ENCODE measurements at places on chromosomes 1 and 21. TPM values are rescaled to one million over a fixed set of nuclear protein-coding genes. Genes with fewer than 3 reads are reported as not detected.
A peak's percentile ranks its signal among the peaks of the same experiment; 100 is the strongest.

The AVPR1B gene
- total RNA-seq, result not detected

The LRRC39 gene
- total RNA-seq, result 0.52 TPM

GRCh38 chr1:101588677-101589076 lies 351.9 kb downstream of the S1PR1 start:
- H3K4me1 ChIP-seq, result no peaks in the 10 kb centered on the region
- no peak overlapping the region for H3K27ac ChIP-seq
- no peaks in the 10 kb centered on the region for H3K36me3 ChIP-seq
- no peak overlapping the region for H3K4me3 ChIP-seq
- DNase-seq, result no peak

GRCh38 chr21:25999921-26000582 lies 170.5 kb downstream of the APP start:
- no peaks in the 10 kb centered on the region for H3K36me3 ChIP-seq
- no peaks in the 10 kb centered on the region for H3K27me3 ChIP-seq
- peak overlapping the region; percentile 62 for H3K27ac ChIP-seq
- H3K4me3 ChIP-seq, result peak overlapping the region; percentile 44
- peak; percentile 72 for DNase-seq

The CCDC24 gene
- total RNA-seq, result 1.3 TPM

GRCh38 chr1:212702672-212703071 lies 3.0 kb upstream of the BATF3 start:
- no peak overlapping the region for H3K4me3 ChIP-seq
- peaks cover 31% of the 10 kb centered on the region for H3K4me1 ChIP-seq
- no peak overlapping the region for H3K27ac ChIP-seq

GRCh38 chr1:6445062-6445763 lies 20.6 kb downstream of the ESPN start:
- H3K4me3 ChIP-seq, result no peak overlapping the region
- H3K36me3 ChIP-seq, result no peaks in the 10 kb centered on the region
- DNase-seq, result peak; percentile 50
- peaks cover 43% of the 10 kb centered on the region for H3K27me3 ChIP-seq
- no peak overlapping the region for H3K27ac ChIP-seq

- H3K36me3 ChIP-seq, result peaks cover 46% of the 10 kb centered on the region
- H3K27ac ChIP-seq, result peak overlapping the region; percentile 68
- H3K4me1 ChIP-seq, result peaks cover 89% of the 10 kb centered on the region
- H3K27me3 ChIP-seq, result no peaks in the 10 kb centered on the region
- DNase-seq, result no peak
- no peak overlapping the region for H3K4me3 ChIP-seq
Observed at GRCh38 chr1:54377040-54377691, 29.0 kb downstream of the SSBP3 start.

DNA sequence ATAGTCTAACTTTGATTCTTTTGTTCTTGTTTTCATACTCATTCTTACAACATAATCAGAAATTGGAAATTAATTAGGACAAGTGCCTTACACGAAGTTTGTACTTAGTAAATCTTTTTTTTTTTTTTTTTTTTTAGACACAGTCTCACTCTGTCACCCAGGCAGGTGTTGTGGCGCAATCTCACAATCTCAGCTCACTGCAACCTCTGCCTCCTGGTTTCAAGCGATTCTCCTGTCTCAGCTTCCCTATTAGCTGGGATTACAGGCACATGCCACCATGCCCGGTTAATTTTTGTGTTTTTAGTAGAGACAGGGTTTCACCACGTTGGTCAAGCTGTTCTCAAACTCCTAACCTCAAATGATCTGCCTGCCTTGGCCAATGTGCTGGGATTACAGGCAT lies 12.4 kb downstream of the CHAF1B start:
- H3K27ac ChIP-seq, result no peak overlapping the region
- no peaks in the 10 kb centered on the region for H3K4me1 ChIP-seq
- peaks cover 54% of the 10 kb centered on the region for H3K36me3 ChIP-seq
- no peaks in the 10 kb centered on the region for H3K27me3 ChIP-seq
- DNase-seq, result no peak
- no peak overlapping the region for H3K4me3 ChIP-seq

The IL12RB2 gene
- total RNA-seq, result 17.3 TPM

DNA sequence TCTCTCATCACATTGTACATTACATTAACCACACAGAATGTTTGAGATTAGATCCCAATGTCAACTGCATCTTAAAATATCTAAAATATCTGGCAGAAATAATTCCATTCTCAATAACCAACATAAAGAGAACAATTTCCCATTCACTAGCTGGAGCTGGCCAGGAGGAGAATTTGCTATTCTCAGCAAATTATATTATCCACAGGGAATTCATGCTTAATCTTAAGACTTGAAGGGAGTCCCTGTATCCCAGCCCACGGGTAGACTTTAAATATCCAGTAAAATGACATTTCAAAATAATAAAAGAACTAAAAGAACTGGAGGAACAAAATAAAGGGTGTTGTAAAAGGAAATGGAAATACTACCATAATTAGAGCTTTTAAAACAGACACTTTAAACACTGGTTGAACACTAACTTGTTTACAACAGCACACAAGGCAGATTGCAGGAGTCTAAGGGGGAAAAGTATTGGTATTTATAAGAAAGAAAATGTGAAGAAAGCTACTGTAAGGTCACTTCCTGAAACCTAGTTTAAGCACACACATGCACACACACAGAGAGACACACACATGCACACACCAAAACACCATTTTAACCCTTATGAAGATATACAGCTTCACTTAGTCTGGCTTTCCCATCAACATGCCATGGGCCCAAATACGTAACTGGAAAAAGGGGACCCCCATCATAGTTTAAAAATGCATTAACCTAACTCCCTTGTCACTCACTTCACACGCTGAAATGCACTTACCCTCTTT lies 107.0 kb downstream of the PTPN14 start:
- no peak overlapping the region for H3K4me3 ChIP-seq
- H3K36me3 ChIP-seq, result no peaks in the 10 kb centered on the region
- H3K27ac ChIP-seq, result no peak overlapping the region
- peaks cover 9% of the 10 kb centered on the region for H3K27me3 ChIP-seq
- no peak for DNase-seq

DNA sequence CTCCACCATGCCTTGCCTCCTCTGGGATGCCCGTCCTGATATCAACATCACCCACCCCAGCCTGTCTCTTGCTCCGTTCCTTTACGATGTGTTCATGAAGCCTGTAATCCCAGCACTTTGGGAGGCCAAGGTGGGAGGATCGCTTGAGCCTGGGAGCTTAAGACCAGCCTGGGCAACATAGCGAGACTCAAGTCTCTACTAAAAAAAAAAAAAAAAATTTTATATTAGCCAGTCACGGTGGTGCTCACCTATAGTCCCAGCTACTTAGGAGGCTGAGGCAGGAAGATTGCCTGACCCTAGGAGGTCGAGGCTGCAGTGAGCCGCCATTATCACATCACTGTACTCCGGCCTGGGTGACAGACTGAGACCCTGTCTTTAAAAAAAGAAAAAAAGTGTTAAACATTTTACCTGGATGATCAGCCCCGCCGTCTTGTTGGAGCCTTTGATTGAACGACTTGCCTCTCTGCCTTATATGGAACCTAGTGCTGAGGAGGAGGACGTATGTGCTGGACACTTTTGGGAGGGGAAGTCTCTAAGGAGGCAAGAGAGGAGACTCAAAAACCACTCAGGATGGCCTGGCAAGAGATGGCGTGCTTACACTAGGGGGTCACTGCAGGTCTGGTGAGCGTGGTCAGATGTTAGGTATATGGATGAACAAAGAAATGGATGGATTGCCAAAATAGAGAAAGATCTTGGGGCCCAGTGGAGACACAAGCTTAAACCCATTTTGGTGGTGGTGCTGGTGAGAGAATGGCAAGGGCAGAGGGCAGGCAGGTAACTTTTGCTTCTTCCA lies 80.5 kb upstream of the IFFO2 start:
- H3K4me1 ChIP-seq, result no peaks in the 10 kb centered on the region
- H3K27me3 ChIP-seq, result peaks cover 29% of the 10 kb centered on the region
- no peak for DNase-seq
- H3K27ac ChIP-seq, result no peak overlapping the region
- H3K36me3 ChIP-seq, result no peaks in the 10 kb centered on the region

DNA sequence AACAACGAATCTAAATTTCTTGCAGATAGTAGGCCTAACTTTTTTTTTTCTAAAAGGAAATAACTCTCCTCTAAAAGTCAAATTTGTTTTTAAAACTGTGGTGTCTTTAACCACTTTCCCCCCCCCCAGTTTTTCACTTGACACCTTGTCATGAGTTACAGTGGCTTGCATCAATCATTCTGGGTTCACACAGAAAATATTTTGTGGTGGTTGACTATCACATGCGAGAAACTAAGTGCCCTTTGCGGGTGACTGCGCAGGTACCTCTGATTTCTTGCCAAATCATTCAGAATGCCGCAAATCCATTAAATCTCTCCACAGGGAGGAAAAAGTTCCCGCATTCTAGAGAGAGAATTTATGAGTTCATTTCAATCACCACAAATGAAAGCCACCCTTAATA lies 23.8 kb upstream of the SAMSN1 start:
- DNase-seq, result no peak
- H3K27ac ChIP-seq, result no peak overlapping the region
- no peak overlapping the region for H3K4me3 ChIP-seq
- H3K36me3 ChIP-seq, result peaks cover 26% of the 10 kb centered on the region
- H3K27me3 ChIP-seq, result no peaks in the 10 kb centered on the region

GRCh38 chr1:23389837-23390321 lies 20.2 kb upstream of the ZNF436 start:
- no peak overlapping the region for H3K4me3 ChIP-seq
- no peaks in the 10 kb centered on the region for H3K36me3 ChIP-seq
- H3K27me3 ChIP-seq, result no peaks in the 10 kb centered on the region
- no peaks in the 10 kb centered on the region for H3K4me1 ChIP-seq

DNA sequence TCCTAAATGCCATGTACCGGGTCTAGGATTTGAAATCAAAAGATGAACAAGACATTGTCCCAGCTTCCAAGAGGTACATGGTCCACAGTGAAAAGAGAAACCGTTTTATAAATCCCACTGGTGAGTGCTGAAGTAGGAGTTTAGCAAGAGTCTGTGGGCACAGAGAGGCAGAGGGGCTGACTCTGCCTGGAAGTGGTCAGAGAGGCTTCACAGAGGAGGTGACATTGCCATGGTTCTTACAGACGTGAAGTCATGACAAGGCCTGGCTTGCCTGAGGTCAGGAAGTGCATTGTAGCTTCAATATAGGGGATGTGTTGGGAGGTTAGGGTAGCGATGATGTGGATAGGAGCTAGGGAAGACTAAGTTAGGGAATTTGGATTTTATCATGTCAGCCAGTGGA lies 28.4 kb downstream of the MAPKAPK2 start:
- peak; percentile 67 for DNase-seq
- H3K27me3 ChIP-seq, result no peaks in the 10 kb centered on the region
- H3K36me3 ChIP-seq, result peaks cover 2% of the 10 kb centered on the region

DNA sequence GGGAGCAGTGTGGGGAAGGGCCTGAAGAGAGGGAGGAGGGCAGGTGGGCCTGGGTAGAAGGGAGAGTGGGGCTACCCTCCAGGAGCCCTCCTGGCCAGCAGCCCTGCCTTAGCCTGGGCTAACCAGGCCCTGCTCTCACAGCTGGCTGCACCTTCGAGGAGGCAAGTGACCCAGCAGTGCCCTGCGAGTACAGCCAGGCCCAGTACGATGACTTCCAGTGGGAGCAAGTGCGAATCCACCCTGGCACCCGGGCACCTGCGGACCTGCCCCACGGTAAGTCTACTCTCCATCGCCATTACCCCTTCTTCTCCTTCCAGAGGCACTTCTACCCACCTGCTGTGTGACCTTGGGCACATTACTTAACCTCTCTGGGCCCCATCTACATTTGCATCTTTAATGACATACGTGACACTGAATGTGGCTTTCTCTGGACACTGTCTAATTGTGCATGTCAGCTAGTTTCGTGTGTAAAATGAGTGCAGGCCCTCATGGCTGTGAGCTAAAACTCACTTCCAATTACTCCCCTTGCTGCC lies 18.9 kb downstream of the PTPRU start:
- no peak overlapping the region for H3K4me3 ChIP-seq
- H3K4me1 ChIP-seq, result peaks cover 2% of the 10 kb centered on the region
- H3K36me3 ChIP-seq, result no peaks in the 10 kb centered on the region
- peaks cover 17% of the 10 kb centered on the region for H3K27me3 ChIP-seq

- no peak overlapping the region for H3K27ac ChIP-seq
- no peak for DNase-seq
- no peak overlapping the region for H3K4me3 ChIP-seq
- peaks cover 2% of the 10 kb centered on the region for H3K36me3 ChIP-seq
- H3K4me1 ChIP-seq, result no peaks in the 10 kb centered on the region
Observed at GRCh38 chr1:201145132-201145531, 9.1 kb downstream of the TMEM9 start.

GRCh38 chr1:162876751-162877150 lies 15.8 kb upstream of the CCDC190 start:
- no peaks in the 10 kb centered on the region for H3K4me1 ChIP-seq
- no peak overlapping the region for H3K4me3 ChIP-seq
- H3K27me3 ChIP-seq, result peaks cover 25% of the 10 kb centered on the region
- H3K36me3 ChIP-seq, result no peaks in the 10 kb centered on the region
- no peak overlapping the region for H3K27ac ChIP-seq

GRCh38 chr1:28601696-28602095 lies 9.6 kb downstream of the RAB42 start:
- no peak overlapping the region for H3K27ac ChIP-seq
- peaks cover 13% of the 10 kb centered on the region for H3K4me1 ChIP-seq
- H3K27me3 ChIP-seq, result no peaks in the 10 kb centered on the region
- no peak overlapping the region for H3K4me3 ChIP-seq
- DNase-seq, result no peak

GRCh38 chr1:174491606-174492005 lies 43.8 kb downstream of the GPR52 start:
- no peak for DNase-seq
- peaks cover 5% of the 10 kb centered on the region for H3K4me1 ChIP-seq
- no peak overlapping the region for H3K27ac ChIP-seq
- peaks cover 6% of the 10 kb centered on the region for H3K36me3 ChIP-seq
- H3K27me3 ChIP-seq, result no peaks in the 10 kb centered on the region
- H3K4me3 ChIP-seq, result no peak overlapping the region

GRCh38 chr1:170157820-170158219 lies 12.1 kb downstream of the NTMT2 start:
- no peaks in the 10 kb centered on the region for H3K36me3 ChIP-seq
- no peaks in the 10 kb centered on the region for H3K4me1 ChIP-seq

The CELA3A gene
- not detected for total RNA-seq

- DNase-seq, result no peak
- H3K4me1 ChIP-seq, result no peaks in the 10 kb centered on the region
- no peak overlapping the region for H3K27ac ChIP-seq
- no peaks in the 10 kb centered on the region for H3K36me3 ChIP-seq
- H3K4me3 ChIP-seq, result no peak overlapping the region
Observed at GRCh38 chr1:17287130-17287776, 20.7 kb upstream of the PADI4 start.

All from activated CD8-positive, alpha-beta T cell treated with anti-CD3 and anti-CD28 coated beads, Interleukin-2, amount 10 ng/mL, durations not matched to agents 7 days and 5 days (primary cell).